ENCODE measurements at places on chromosomes 7 and 10. TPM values are rescaled to one million over a fixed set of nuclear protein-coding genes. Genes with fewer than 3 reads are reported as not detected.

Gene C10orf105
- 0.25 TPM for total RNA-seq

Gene ADAM12
- total RNA-seq: 1.5 TPM

Gene PON1
- not detected for total RNA-seq

Gene GPR158
- not detected for total RNA-seq

Gene AS3MT
- 0.67 TPM for total RNA-seq

Gene DLX5
- not detected for total RNA-seq

Gene GRK5
- total RNA-seq: 19.2 TPM

Gene RPA3
- total RNA-seq: 32.9 TPM

DNA sequence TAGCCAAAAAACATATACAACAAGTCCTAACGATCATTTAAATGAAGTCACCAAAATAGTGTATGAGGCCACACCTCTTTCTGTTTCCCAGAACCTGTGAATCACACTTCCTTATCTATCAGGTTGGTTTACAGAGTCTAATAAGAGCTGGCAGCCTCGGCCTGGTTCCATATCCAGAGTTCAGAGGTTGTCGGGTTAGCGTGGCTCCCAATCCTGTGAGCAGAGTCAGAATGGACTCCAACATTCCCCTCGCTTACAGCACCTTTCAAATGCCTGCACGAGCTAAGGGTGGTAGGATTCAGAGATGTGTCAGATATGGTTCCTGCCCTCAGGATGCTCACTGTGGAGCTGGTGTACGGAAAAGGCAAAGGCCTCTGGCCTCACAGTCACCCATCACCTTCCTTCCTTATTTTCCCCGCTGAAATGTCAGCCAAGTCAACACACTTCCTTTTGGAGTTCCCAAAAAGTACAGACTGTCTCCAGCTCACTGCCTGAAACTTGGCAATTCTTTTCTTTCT, 6.0 kb downstream of the IL15RA start:
- H3K4me1 ChIP-seq: peaks cover 33% of the 10 kb centered on the region
- peaks cover 9% of the 10 kb centered on the region for H3K36me3 ChIP-seq
- no peak overlapping the region for H3K4me3 ChIP-seq
- no peak overlapping the region for H3K27ac ChIP-seq

DNA sequence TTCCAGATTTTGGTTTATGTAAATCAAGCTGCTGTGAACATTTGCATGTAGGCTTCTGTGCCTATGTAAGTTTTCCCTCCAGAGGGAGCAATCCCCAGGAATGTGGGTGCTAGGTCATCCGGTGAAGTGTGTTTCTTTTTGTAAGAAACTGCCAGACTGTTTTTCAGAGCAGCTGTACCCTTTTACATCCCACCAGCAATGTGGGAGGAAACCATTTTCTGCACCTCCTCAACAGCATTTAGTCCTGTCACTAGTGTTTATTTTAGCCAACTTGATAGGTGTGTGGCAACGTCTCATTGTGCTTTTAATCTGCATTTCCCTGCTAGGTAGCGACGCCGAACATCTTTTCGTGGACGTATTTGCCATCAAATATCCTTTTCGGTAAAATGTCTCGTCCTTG, 395.7 kb upstream of the FOXK1 start:
- H3K4me3 ChIP-seq: no peak overlapping the region
- H3K27me3 ChIP-seq: no peaks in the 10 kb centered on the region
- H3K4me1 ChIP-seq: no peaks in the 10 kb centered on the region
- H3K27ac ChIP-seq: no peak overlapping the region
- no peak for DNase-seq
- H3K36me3 ChIP-seq: no peaks in the 10 kb centered on the region

DNA sequence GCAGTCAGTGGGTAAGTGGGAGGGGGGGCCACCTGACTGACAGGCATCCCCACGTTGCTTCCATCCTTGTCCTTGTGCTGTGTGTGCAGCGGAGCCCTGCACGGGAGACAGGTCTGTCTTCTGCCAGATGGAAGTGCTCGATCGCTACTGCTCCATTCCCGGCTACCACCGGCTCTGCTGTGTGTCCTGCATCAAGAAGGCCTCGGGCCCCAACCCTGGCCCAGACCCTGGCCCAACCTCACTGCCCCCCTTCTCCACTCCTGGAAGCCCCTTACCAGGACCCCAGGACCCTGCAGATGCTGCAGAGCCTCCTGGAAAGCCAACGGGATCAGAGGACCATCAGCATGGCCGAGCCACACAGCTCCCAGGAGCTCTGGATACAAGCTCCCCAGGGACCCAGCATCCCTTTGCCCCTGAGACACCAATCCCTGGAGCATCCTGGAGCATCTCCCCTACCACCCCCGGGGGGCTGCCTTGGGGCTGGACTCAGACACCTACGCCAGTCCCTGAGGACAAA, 24.8 kb downstream of the TBATA start:
- H3K36me3 ChIP-seq: no peaks in the 10 kb centered on the region
- no peak overlapping the region for H3K4me3 ChIP-seq
- H3K27ac ChIP-seq: no peak overlapping the region
- H3K27me3 ChIP-seq: no peaks in the 10 kb centered on the region

DNA sequence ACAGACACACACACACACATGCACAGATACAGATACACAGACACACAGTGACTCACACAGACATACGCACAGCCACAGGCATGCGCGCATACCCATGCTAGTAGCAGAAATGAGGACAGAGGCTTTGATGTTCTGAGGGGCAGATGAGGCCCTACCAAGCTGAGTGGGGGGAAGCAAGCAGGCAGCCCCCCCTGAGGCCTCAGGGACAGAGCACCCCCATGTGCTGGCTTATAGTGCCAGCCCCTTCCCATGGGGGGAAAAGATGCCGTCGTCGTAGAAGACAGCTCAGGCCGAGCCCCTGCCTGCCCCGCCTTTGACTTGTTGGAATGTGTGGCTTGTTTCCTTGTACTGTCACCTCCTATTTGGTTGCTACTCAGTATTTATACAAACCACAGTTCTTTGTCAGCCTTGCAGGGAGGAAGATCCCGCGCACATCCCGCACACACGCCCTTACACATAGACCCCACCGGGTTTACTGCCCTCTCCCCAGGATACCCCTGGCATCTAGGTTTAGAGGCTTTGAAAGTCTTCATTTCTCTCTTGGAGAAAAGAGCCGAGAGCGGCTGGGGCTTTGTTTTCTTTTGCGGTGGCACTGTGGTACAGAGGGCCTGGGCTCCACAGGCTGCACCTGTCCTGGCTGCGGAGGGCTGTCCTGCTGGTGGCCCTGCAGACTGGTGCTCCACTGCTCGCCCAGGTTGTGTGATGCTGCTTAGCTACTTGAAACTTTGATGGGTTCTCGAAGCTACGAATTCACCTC, 112.5 kb downstream of the DOCK1 start:
- H3K36me3 ChIP-seq: no peaks in the 10 kb centered on the region
- H3K4me1 ChIP-seq: no peaks in the 10 kb centered on the region
- no peak overlapping the region for H3K4me3 ChIP-seq
- no peak overlapping the region for H3K27ac ChIP-seq
- no peaks in the 10 kb centered on the region for H3K27me3 ChIP-seq

- no peak overlapping the region for H3K27ac ChIP-seq
- no peak for DNase-seq
- no peaks in the 10 kb centered on the region for H3K36me3 ChIP-seq
- no peak overlapping the region for H3K4me3 ChIP-seq
Observed at GRCh38 chr10:14409247-14409646, 78.5 kb upstream of the FRMD4A start.

DNA sequence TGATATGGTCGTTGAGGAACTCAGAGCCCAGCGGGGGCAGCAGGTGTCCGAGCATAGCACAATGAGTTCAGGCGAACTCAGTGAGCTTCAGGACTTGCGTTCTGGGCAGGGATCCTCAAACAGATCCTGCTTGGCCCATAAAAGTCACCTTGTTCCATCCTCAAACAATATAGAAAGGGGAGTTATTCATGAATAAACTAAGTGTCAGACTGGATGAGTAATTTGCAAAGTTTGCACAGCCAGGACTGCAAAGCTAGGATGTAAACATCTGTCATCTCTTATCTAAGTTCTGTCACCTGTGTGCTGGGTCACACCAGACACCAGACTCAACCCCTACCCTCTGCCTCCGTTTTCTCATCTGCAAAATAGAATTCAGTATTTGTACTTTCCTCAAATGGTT, 58.0 kb upstream of the PFKP start:
- DNase-seq: no peak
- H3K27me3 ChIP-seq: peaks cover 6% of the 10 kb centered on the region
- H3K4me3 ChIP-seq: no peak overlapping the region
- no peaks in the 10 kb centered on the region for H3K36me3 ChIP-seq
- H3K27ac ChIP-seq: no peak overlapping the region
- no peaks in the 10 kb centered on the region for H3K4me1 ChIP-seq

DNA sequence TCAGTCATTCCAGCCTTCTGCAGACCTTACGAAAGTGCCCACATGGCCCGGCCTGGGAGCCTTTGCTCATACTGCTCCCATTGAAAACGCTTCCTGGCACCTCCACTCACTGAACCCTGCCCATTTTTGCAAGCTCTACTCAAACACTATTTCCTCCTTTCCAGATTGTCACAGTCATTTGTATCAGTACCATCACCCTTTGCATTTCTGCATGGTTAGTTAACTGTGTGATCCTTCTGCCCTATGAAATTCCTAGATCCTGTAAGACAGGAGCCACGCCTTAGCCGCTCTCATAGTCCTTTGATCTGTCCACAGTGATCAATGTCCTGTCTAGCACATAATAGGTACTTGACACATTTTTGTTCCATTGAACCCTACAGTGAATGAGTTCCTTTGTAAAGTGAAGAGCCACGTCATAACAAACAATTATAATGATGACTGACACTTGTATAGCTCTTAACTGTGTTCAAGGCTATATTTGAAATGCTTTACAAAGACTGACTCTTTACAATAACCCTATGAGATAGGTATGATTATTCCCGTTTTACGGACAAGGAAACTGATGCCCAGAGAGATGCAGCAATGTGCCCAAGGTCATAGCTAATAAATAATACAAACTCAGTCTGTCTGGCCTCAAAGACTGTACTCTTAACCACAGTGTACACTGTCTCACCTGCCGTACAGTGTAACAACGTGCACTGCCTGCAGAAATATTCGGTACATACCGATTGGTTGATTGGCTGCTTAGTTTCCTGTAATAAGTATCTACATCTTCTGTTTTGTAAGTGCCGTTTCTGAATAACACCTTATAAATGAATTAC, 16.6 kb upstream of the ITIH2 start:
- H3K27me3 ChIP-seq: no peaks in the 10 kb centered on the region
- H3K4me1 ChIP-seq: no peaks in the 10 kb centered on the region
- no peak overlapping the region for H3K4me3 ChIP-seq
- DNase-seq: no peak
- no peak overlapping the region for H3K27ac ChIP-seq
- H3K36me3 ChIP-seq: no peaks in the 10 kb centered on the region

GRCh38 chr10:9733766-9734165, 1283.9 kb upstream of the CELF2 start:
- no peak for DNase-seq
- no peak overlapping the region for H3K4me3 ChIP-seq
- no peaks in the 10 kb centered on the region for H3K36me3 ChIP-seq
- H3K4me1 ChIP-seq: no peaks in the 10 kb centered on the region
- no peak overlapping the region for H3K27ac ChIP-seq

DNA sequence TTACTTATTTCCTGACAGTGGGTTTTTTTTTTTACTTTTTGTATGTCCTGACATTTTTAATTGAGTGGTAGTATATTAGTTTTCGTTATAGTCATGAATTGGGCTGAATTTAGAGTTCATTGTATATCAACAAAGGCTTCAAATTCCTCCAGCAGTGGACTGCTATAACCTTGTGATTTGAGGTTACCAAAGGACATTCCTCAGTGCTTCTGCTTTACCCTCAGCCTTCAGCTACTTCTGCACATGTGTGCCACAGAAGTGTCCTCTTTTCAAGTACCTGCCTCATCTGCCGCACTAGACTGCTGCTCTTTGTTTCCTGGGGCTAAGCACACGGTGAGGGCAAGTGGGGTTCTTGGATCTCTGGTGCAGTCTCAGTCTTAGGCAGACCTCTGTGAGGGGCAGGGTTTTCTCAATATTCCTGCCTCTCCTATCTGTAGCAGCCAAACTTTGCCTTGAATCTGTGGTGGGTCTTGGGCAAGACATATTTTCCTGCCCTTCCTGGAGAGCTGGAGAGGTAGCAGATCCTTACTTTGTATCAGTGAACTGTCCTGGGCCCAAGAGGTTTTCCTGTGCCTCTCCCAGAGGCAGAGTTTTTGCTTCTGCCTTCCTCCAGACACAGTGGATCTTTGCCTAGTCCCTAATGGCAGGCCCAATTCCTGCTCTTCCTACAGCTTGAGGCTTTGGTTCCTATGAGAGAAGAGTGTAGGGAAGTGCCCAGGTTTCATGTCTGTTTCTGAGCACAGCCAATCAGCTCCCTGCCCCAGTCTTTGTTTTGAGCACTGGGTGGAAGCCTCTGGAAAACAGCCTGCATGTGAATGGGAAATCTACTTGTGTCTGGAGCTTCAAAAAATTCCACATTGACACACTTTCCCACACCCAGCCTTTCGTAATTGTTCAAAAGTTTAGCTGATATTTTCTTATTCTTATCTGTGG, 39.0 kb upstream of the STRIP2 start:
- no peak overlapping the region for H3K4me3 ChIP-seq
- no peaks in the 10 kb centered on the region for H3K27me3 ChIP-seq
- H3K4me1 ChIP-seq: no peaks in the 10 kb centered on the region
- no peak for DNase-seq
- no peak overlapping the region for H3K27ac ChIP-seq

GRCh38 chr10:125177641-125178640, 17.6 kb upstream of the CTBP2 start:
- DNase-seq: peak; percentile 16
- no peak overlapping the region for H3K4me3 ChIP-seq
- H3K27me3 ChIP-seq: no peaks in the 10 kb centered on the region
- no peaks in the 10 kb centered on the region for H3K36me3 ChIP-seq

- no peak for DNase-seq
- H3K27me3 ChIP-seq: peaks cover 5% of the 10 kb centered on the region
- no peak overlapping the region for H3K27ac ChIP-seq
- no peaks in the 10 kb centered on the region for H3K4me1 ChIP-seq
- no peak overlapping the region for H3K4me3 ChIP-seq
Observed at GRCh38 chr10:113036619-113037018, 86.6 kb downstream of the TCF7L2 start.

DNA sequence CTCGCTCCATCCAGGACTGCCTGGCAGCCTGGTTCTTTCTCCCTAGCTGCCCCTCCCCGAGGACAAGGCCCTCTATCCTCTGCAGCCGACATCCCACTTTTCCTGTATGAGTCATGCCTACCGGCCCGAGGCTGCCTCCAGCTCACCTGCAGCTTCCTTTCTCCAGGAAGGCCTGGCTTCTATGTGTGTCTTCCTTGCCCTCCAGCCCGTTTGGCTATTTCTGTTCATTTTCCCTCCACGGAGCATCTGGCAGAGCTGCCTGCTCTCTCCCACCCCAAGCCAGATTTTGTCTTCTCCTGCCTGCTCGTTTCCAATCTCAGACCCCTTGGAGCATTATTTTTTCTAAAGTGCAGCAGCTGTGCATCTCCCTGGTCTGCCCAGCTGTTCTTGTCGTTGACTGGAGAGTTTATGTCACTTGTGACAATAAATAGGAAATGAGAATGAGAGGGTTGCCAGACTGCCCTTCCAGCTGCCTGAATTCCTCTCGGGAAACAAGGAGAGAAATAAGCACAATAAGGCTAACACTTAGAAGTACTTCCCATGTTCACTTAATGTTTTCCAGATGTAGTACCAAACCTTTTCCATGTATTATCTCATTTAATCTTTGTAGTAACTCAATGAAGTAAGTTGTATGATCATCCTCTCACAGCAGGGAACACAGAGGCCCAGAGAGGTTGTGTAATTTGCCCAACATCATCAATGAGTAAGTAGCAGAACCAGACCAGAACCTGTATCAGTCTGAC, 19.7 kb downstream of the UBTD1 start:
- no peak overlapping the region for H3K4me3 ChIP-seq
- no peaks in the 10 kb centered on the region for H3K36me3 ChIP-seq

GRCh38 chr7:28858206-28858605, 99.9 kb downstream of the TRIL start:
- peaks cover 10% of the 10 kb centered on the region for H3K4me1 ChIP-seq
- peaks cover 30% of the 10 kb centered on the region for H3K27me3 ChIP-seq
- H3K36me3 ChIP-seq: no peaks in the 10 kb centered on the region
